Fibroblast of skin of back (primary cell): ENCODE measurements at places on chromosomes 3 and 15.

GRCh38 chr3:77541203-77541922, 501.5 kb downstream of the ROBO2 start:
- no peak for DNase-seq

DNA sequence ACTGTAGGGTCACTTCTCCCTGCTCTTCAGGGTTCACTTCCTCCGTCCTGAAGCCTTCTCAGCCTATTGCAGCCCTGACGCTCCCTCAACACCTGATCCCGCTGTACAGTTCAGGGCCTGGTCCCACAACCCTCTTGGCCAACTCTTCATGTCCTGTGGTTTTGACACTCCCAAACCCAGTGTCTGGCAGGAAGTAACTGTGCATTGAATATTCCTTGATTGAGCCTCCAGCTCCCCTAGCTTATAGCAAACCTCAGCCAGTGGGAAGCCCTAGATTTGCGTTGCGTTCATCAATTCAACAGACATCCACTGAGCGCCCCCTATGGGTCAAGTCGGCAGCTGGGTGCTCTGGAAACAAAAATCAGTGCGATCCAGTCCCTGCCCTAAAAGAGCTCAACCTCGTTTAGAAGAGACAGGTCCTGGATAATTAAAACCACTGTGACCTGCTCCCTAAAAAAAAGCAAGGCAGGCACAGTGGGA, 13.5 kb downstream of the UBAP1L start:
- DNase-seq = peak; percentile 64

DNA sequence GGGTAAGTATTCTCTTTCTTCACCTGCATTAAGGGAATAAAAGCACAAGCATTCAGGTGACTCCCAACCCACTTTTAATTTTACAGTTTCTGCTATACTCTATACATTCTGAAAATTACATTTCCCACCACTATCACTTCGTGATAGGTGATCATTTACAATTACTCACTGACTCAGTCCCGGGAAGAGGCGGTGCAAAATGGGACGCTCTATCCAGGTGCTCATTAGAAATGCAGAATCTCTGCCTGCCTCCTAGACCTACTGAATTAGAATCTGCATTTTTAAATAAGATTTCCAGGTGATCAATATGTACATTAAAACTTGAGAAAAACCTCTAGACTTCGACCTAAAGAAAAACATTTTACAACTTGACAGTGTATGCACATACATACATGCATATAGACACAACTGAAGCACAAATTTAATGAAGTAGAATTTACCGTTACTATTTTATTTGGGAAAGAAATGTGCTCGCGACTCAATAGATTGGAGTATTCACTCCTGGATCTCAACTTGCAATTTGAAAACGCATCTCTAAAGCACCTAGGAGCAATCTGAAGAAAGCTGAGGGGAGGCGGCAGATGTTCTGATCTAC, 598 bp upstream of the TGFBR2 start:
- DNase-seq = no peak

DNA sequence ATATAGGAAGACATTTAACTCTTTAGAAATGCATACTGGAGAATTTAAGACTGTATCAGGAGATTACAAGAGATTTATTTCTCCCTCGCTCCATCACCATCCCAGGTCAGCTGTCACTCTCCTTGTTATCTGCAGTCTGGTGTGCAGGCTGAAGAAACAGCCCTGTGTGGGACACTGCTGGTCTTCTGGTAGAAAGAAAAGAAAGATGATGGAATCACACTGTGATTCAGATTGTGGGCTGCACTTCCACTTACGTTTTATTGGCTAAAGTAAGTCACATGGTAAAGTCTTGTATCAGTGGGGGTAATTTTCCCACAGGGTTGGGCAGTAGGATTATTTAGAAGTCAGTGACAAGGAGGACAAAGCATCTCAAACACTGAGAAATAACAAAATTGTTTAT, 18.1 kb upstream of the ATP1B3 start:
- peak; percentile 23 for DNase-seq

DNA sequence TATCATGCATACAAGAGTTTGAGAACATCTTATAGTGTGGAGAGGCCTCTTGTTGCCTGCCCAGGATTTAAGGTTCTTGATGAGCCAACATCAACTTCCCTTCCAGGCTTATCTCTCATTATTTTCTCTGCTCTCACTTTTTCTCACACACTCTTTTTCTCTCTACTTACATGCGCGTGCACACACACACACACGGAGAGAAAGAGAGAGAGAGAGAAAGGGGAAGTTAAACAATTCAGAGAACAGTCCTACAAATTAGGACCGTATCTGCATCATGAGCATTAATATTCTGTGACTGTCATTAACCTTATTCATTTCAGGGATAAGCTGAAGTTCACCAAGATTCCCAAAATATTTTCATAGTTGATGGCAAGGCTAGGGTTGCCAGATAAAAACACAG, 269.0 kb downstream of the ZNF621 start:
- no peak for DNase-seq

- no peak for DNase-seq
These were observed 210.2 kb downstream of the NR1D2 start for GRCh38 chr3:24155276-24155675.

- no peak for DNase-seq
These were observed 24.6 kb upstream of the DUT start for GRCh38 chr15:48306639-48307038.

GRCh38 chr15:62505762-62506161, 340.7 kb upstream of the C2CD4B start:
- DNase-seq = no peak

- DNase-seq = no peak
These were observed 16.2 kb downstream of the CTSH start for GRCh38 chr15:78928616-78929093.

DNA sequence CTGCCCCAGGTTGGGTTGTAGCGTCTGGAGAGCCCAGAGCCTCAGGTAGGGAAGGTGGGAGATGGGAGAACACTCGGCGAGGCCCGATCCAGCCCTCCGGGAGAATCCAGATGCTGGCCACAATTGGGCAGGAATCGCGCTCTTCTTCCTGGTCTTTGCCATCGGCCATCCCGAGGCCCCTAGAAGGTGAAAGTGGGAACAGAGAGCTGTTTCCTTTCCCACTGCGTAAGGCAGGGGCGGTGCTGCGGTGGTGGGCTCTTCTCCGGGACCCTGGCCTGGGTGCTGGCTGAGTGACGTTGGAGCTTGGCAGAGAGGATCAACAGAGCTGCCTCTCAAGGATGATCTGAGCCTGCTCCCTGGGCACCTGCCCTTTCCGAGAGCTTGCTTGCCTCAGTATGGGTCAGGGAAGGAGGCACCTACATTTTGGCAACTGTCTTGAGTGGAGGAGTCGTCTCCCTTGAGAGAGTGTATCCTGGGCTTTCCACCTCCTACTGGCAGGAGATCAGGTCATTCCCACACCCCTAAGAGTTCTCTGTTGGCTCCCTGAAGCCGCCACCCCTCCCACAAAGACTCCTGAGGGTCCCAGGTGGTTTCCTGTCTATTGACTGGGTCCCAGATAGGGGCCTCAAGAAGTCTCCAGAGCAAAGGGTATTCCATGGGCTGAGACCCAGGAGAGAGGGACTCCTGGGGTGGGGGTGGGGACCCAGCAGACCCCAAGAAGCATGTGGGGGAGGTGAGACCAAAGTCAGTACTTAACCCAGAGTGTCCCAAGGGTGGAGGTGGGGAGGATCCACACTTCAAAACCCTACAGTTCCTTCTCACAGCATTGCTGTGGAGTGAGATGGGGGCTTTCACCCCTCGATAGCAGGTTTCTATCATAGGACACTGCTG, 1.6 kb downstream of the C15orf39 start:
- peak; percentile 26 for DNase-seq

GRCh38 chr3:1190569-1190968, 97.7 kb downstream of the CNTN6 start:
- DNase-seq = peak; percentile 29

- no peak for DNase-seq
These were observed 31.6 kb downstream of the SAXO2 start for GRCh38 chr15:82294061-82294690.

DNA sequence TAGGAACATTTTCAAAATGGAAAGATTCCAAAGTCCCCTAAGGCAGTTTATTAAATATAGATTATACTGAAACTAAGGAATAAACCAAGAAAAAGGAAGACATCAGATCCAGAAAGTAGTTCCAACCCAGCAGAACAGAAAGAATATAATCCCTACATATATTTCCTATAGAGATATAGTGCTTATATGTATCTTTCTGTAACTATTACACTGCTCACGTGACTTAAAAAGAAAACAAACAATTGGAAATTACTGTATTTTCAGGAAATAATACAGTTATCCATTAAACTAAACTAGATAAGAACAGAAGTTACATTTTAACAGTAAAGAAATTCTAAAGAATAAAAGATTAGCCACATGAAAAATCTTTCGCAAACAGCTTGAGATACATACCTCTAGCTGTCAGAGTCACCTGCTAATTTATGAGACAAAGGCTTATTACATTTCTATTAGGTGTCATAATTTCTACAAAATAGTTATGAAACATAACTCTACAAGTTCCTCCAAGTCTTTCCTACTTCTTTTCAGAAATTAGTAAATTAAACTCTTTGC, 10.5 kb downstream of the DPH6 start:
- no peak for DNase-seq

DNA sequence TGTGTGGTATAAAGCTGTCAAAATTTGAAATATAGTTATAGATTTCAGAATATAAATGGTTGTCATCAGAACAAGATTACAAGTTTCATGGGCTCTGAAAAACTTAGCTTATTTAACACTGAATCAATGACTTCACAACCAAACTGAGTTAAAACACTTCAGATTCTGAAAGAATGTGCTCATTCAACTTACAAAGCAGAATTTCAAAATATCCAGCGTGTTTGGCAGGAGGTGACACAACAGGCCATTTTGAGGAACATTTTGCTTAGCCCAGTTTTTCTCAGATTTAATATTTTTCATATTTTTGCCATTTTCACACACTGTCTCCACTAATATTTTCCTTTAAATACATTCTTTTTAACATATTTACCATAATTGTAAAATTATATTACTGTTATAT, 781.1 kb downstream of the TUSC7 start:
- DNase-seq = no peak

DNA sequence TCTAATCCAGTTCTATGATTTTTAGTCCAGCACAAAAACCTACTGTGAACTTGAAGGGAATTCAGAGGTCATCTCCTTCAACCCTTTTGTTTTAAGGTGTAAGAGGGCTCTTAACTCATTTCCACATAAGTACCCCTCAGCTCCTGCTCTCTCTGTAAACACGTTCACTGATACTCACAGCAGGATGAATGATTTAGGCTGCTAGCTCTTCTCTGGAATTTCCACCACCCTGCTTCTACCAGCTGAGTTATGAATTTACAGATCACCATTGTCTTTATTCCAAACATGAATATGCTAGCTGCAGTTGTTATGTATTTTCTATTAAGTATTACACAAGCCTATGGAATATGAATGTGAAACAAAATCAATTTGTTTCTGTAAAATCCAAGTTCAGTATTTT, 101.3 kb upstream of the NANOGP8 start:
- DNase-seq = no peak

GRCh38 chr3:151499168-151499567, 38.3 kb upstream of the IGSF10 start:
- DNase-seq = no peak

GRCh38 chr3:12141350-12141749, 17.4 kb downstream of the TIMP4 start:
- DNase-seq = no peak

- no peak for DNase-seq
These were observed 75.7 kb downstream of the TRIM69 start for GRCh38 chr15:44812029-44812517.

- DNase-seq = no peak
These were observed 175.6 kb downstream of the AKAP13 start for GRCh38 chr15:85555875-85556617.

DNA sequence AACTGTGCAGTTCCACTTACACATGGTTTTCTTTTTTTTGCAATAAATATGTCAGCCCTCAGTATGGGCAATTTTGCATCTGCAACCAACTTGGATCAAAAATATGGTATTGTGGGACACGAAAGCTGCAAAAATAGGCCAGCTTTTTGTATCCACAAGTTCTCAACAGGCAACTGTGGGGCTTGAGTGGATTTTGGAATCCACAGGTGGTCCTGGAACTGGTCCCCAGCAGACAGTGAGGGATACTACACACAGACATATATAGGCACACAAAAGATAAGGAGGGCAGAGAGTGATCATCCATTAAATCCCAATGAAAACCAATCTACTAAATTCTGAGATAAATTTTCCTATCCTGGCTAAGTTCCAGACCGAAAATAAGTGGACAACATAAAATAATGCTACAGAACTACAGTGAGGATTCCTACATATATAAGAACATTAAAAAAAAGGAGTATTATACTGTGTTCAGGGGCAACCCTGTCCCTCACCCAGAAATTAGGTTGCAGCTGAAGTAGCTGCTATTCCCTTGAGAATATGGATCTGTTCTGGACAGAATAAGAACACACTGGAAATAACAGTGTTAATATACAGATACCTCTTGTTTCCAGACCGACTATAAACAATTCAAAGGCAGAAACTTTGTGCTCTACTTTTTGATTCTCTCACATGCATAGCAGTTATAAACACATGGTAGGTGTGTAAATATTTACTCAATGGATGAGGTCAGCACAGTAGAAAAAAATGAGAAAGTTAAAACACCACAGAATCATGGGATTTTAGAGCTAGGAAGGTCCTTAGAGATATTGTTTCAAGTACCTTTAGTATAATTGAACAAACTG, 25.4 kb downstream of the DENND4A start:
- no peak for DNase-seq

GRCh38 chr3:65979162-65979561, 59.6 kb downstream of the MAGI1 start:
- DNase-seq = peak; percentile 74

- DNase-seq = peak; percentile 45
These were observed 39.4 kb upstream of the LMOD3 start for GRCh38 chr3:69161587-69162307.

- no peak for DNase-seq
These were observed 133.5 kb downstream of the ADAMTS9 start for GRCh38 chr3:64554096-64554920.

DNA sequence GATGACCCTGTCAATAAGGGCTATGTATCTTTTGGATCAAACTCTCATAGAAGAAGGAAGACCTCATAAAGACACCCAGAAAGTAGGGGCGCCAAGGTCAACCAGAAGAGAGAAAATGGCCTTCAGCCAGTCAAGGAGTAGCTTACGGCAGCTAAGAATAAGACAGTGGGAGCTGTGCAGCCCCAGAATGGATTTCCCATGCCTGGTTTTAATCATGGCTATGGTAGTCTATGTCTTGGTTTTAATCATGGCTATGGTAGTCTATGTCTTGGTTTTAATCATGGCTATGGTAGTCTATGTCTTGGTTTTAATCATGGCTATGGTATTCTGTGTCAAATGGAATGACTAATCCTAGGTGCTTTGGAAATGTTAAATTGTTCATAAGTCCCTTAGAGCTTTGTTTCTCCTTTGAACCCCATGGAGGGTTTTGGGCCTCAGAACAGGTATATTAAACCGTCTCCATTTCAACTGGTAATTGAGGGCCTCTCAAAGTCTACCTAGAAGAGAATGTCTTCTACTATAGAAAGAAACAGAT, 742.0 kb upstream of the CFAP20DC start:
- DNase-seq = no peak

GRCh38 chr15:49860101-49860500, 239.3 kb downstream of the DTWD1 start:
- DNase-seq = peak; percentile 27
